Stimulated activated CD8-positive, alpha-beta memory T cell treated with anti-CD3 and anti-CD28 coated beads, Interleukin-15, amount 100 ng/mL, for 4 hours (primary cell): ENCODE measurements at places on chromosomes 3 and 15.
A peak's percentile ranks its signal among the peaks of the same experiment; 100 is the strongest.

DNA sequence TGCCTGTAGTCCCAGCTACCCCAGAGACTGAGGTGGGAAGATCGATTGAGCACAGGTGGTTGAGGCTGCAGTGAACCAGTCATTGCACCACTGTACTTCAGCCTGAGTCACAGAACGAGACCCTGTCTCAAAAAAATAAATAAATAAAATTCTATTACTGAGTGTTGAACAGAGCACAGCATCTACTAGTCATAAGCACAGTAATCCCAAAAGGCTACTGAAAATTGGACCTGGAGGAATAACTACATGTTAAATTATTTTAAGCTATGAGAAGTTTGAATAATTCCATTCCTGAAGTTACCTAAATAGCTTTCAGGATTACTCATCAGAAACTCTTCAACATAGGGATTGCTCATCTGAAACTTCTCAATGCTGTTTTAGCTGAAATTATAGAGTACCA, 43.4 kb downstream of the ARMC8 start:
- no peak for DNase-seq

- no peak for DNase-seq
Observed at GRCh38 chr3:48891606-48892005, 7.1 kb downstream of the SLC25A20 start.

- no peak for DNase-seq
Observed at GRCh38 chr3:107985496-107985895, 105.3 kb downstream of the CD47 start.

GRCh38 chr3:17841190-17841828, 98.9 kb upstream of the TBC1D5 start:
- DNase-seq: peak; percentile 50

DNA sequence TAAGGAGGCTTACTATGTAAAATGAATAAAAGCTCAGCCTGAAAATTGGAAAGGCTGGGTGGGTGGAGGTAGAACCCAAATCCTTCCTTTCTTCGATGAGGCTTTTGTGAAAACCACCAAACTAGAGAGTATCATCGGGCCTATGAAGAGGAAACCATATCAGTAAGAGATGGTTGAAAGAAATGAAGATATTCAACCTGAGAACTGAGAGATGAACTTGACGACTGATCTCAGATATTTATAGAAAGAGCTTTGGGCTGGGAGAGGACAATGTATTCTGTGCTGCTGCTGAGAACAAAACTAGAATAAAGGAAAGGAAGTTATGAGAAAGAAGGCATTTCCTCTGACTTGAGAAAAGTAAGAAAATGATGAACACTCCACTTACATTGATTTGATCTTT, 236.6 kb downstream of the KCNH8 start:
- DNase-seq: no peak

GRCh38 chr3:184737641-184738505, 26.0 kb upstream of the MAGEF1 start:
- DNase-seq: no peak

- no peak for DNase-seq
Observed at GRCh38 chr3:189099505-189100290, 72.1 kb upstream of the TPRG1 start.

DNA sequence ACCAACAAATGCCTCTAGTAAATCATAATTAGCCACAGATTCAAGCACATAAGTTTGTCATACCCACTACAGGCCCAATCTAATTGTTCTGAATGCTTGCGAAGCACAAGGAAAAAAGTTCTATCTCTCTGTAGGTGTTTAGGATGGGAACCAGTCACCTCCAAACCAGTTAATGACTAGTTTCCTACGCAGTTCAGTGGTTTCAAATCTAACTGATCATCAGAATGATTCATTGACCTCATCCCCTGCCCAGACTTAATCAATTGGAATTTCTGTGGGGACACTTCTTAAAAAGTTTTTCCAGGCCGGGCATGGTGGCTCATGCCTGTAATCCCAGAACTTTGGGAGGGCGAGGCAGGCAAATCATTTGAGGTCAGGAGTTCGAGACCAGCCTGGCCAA, 24.3 kb upstream of the MASP1 start:
- no peak for DNase-seq

DNA sequence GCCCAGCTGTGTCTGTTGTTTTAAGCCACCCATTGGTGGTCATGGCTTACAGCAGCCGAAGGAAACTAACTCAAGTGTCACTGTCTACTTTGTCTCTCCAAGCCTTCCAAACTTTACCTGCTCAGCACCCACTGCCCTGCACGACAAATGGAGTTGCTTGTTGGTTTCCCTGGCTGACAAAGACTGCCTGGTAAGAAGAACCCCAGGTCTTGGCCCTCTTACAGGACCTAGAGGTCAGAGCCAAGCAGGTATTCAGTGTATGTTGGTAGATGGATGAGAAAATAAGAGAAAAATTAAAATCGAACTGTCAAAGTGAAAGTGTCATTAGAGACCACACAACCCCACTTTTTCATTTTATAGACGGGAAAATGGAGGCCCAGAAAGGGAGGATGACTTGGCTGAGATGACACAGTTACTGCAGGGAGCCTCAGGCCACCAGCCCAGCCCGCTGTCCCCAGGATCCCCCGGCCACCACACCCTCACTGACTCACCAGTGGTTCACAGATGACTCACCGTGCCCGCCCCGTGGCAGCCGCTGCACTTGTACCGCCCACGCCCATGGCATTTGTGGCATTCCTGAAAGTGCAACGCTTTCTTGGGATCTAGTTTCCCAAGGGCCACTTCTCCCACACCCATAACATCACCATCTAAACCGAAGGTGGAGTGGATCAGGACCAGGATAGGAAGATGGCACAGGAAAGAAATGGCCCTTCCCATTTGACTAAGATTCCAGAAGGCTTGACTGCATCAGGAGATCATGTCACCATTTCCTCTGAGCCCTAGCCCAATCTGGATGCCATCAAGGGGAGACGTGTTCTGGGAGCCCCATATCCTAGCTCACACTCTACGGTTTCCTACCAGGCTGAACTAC, 15.2 kb downstream of the SSUH2 start:
- no peak for DNase-seq

DNA sequence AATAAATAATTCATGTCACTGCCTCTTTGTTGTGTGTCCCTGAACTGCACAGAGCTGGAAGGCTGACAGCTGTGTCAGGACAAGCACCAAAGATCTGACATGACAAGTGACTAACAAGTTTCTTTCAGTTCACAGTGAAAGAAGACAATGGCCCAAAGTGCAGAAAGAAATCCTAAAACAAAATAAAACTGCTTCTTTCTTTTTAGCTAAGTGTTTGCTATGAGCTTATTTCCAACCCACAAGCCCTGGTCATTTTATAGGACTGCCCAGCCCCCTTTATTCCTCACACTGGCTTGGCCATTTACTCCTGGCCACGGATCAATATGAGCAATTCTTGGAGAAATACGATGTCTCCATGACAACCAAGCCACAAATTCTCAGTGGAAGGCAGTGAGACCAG, 238.5 kb downstream of the WDR72 start:
- no peak for DNase-seq

DNA sequence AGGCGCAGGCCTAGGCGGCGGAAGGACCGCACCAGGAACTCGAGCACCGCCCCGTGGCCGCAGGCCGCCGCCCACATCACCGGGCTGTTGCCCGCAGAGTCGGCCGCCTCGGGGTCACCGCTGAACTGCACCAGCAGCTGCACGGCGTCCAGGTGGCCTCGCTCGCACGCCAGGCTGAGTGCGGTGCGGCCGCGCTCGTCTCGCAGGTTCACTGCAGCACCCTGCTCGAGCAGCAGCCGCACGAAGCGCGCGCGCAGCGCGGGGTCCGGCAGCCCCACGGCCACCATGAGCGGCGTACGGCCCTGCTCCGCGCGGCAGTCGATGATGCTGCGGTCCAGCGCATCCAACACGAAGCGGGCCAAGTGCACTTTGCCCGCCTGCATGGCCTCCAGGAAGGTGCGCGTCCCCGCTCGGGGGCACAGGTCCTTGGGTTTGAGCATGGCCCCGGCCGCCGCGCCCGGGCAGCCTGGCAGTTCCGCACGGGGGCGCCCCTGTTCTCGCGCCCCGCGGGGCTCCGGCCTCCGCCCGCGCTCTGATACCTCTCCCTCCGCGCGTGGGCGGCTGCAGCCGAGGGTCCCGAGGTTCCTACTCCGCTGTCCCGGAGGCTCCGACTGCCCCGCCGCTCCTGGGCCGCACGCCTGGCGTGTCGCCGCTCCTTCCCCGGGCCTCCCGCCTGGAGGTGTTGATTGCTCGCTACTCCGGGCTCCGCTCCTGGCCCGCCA, 556 bp downstream of the ANKRD63 start:
- DNase-seq: peak; percentile 23

DNA sequence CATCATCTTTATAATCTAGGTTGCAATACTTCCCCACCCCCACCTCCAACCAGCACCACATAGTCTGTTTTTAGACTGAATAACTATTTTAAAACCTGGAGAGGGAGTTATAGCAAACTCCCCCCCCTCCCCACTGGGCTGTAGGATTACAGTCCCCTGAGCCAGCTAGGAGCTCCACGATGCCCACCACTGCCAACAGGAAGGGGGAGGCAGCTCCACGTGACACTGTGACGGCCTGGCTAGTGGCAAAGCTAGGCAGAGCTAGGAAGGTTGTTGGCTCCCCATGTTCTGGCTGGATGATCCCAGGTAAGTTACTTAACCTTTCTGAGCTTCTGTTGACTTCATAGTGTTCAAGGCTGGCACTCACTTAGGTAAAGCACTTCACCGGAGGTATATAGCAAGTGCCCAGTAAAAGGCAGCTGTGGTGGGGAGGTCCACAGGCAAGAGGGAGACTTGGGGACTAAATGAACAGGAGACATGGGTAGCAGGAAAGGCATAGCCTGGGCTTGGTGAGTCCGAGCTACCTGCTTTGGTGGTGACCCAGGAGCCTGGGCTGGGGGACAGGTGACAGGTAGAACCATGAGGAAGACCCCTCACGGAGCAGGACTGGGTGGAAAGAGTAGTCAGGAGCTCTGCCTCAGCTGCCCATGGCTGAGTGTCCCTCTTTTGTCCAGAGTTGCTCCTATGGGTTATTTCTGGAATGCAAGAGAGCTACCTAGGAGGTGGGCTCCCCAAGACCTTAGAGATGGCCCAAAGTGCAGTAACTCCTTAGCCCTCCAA, 4.0 kb upstream of the TBC1D21 start:
- no peak for DNase-seq

DNA sequence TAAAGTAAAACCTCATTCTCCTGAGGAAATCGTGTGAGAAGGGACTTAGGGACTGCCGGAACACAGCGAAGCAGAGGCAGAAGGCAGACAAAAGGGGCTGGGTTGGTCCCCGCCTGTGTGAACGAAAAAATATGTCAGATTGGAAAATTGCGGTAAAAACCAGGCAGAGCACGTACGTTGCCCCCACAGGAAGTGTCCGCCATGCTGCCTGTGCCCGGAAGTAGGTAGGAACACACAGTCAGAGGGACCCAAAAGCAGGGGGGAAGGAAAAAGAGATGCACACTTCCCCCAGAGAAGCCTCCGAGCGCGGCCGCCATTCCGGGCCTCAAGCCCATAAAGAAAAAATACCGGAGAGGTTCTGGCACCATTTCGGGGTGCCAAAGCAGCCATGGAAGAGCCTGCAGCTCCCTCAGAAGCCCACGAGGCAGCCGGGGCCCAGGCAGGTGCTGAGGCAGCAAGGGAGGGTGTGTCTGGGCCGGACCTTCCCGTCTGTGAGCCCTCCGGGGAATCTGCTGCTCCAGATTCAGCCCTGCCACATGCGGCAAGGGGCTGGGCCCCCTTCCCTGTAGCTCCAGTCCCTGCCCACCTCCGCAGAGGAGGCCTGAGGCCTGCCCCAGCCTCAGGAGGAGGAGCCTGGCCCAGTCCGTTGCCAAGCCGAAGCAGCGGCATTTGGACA, at the start of gene MKRN3:
TSS of gene MKRN3 (plus strand) at position 280 of the 676 bp plus-strand sequence. CDS start at position 389, 109 bp downstream.
- peak; percentile 6 for DNase-seq

- no peak for DNase-seq
Observed at GRCh38 chr3:96027718-96028117, 786.7 kb upstream of the EPHA6 start.

- no peak for DNase-seq
Observed at GRCh38 chr3:186879781-186880180, 37.3 kb downstream of the ADIPOQ start.

DNA sequence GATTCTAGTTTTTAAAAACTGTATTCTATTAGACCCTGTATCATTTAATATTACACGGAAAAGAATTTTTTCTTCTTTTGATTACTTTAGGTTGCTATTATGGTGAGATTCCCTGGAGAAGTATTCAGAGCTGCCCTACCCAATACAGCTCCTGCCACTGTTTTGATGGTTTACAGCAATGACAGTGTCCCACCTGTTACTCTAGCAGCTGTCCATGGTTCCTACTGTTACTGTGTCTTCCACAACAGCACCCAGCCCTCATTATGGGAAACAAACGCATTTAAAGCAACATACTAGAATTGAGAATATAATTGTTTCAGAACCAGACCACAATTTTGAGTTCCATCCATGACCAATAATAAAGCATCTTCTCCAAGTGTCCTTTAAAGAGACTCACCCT, 450.7 kb downstream of the SHQ1 start:
- no peak for DNase-seq

GRCh38 chr15:66921319-66921915, 144.0 kb upstream of the SMAD3 start:
- DNase-seq: no peak

GRCh38 chr3:57078344-57078634, 17.8 kb downstream of the SPATA12 start:
- no peak for DNase-seq

DNA sequence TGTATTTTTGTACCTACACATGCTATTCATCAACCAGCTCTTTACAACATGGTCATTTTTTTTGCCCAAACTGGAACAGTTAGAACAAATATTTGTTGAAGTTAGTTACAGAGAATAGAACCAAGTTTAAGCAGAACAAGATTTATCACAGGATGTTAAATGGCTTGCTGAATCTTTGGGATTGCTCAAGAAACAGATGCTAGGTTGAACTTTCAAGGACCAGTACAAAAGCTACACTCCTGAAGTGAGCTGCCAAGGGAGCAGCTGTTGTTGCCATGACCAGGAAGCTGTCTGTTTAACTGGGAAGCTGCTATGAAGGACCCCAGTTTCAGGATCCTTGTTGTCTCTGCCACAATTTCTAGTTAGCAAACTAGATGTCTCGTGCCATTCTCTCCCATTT, 53.7 kb downstream of the ZIC1 start:
- no peak for DNase-seq

- no peak for DNase-seq
Observed at GRCh38 chr3:56573501-56573900, 16.5 kb downstream of the CCDC66 start.

GRCh38 chr15:89230277-89230676, 8.9 kb upstream of the RLBP1 start:
- no peak for DNase-seq

- no peak for DNase-seq
Observed at GRCh38 chr15:38048001-38048455, 113.6 kb downstream of the TMCO5A start.

DNA sequence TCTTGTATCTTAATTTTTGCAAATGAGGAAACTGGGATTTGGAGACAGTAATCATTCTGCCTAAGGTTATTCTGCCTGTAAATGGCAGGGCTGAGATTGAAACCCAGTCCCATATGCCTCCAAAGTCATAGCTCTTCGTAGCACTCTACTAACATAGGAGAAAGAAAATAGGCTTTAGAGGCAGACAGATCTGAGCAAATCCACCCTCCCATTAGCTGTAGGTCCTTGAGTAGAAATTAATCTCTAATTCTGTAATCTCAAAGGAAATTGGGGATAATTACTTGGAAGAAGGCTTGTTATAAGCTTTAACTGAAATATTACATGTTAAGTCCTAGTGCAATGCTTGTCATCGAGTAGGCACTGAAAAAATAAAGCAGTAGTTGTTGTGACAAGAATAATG, 252.1 kb upstream of the PEX5L start:
- no peak for DNase-seq
